ENCODE measurements at places on chromosomes 4 and X. TPM values are rescaled to one million over a fixed set of nuclear protein-coding genes. Genes with fewer than 3 reads are reported as not detected.

Gene RS1
- not detected for total RNA-seq

Gene SYTL4
- 10.5 TPM for total RNA-seq

Gene AFF2
- 0.24 TPM for total RNA-seq

Gene FGFBP2
- total RNA-seq: not detected

Gene GASK1B
- total RNA-seq: 46.6 TPM

Gene HTATSF1
- 36.3 TPM for total RNA-seq

Gene ARX
- total RNA-seq: not detected

Gene TCP11X2
- not detected for total RNA-seq

Gene RASSF6
- total RNA-seq: not detected

Data from glomerular endothelial cell (primary cell).